ENCODE measurements at places on chromosomes 13 and 19.

DNA sequence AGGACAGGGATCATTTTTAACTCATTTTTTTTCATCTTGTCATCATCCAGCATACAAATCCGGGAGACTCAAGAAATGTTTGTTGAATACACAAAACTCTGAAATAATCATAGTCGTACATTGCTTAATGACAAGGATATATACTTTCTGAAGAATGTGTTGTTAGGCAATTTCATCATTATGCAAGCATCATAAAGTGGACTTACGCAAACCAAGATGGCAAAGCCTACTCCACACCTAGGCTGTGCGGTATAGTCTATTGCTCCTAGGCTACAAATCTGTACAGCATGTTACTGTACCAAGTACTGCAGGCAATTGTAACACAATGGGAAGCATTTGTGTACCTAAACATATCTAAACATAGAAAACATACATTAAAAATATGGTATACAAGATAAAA, 264.1 kb downstream of the TSHZ3 start:
- no peaks in the 10 kb centered on the region for H3K36me3 ChIP-seq
- no peak for DNase-seq
- no peaks in the 10 kb centered on the region for H3K4me1 ChIP-seq
- no peaks in the 10 kb centered on the region for H3K27me3 ChIP-seq
- no peak overlapping the region for H3K4me3 ChIP-seq

GRCh38 chr19:53467485-53468262, at the start of gene ZNF813:
Gene ZNF813 (plus strand): TSS chr19:53467733. CDS start chr19:53483823, 16,090 bp downstream.
- peak; percentile 94 for DNase-seq
- H3K36me3 ChIP-seq = no peaks in the 10 kb centered on the region
- H3K4me3 ChIP-seq = peak within 1 kb of the TSS; percentile 74
- peaks cover 15% of the 10 kb centered on the region for H3K4me1 ChIP-seq
- no peaks in the 10 kb centered on the region for H3K27me3 ChIP-seq

DNA sequence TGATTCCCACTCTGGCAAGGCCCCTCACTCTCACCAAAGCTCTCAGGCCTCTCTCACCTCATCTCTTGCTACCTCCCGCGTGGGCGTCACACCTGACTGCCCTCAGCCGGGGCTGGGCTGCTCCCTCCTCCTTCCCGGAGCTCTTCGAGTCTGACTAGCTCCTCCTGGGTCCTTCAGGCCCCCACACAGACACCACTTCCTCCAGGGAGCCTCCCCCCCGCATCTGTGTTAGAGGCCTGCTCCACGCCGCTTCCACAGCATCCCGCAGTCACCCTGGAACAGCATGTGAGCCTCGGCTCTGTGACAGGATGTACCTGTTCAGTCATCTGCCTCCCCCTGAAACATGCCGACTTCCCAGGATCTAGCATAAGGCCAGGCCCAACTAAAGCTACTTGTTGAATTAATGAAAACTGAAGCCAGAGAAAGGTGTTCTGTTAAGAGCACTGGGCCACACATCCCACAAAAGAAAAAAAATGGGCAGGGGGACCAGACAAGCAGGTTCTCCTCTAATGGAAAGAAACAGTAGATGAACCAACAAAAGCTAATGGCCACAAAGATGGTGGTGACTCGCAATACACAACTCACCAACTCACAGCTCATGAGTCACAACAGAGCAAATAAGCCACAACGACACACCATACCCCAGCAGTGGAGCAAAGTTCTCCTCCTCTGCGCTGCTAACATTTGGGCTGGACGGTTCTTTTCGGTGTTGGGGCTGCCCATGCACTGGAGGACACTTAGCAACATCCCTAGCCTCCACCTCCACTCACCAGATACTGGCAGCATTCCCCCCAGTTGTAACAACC, 3.0 kb downstream of the PPP6R1 start:
- no peaks in the 10 kb centered on the region for H3K27me3 ChIP-seq
- H3K27ac ChIP-seq = peak overlapping the region; percentile 91
- peak overlapping the region; percentile 76 for H3K4me3 ChIP-seq
- H3K36me3 ChIP-seq = no peaks in the 10 kb centered on the region

DNA sequence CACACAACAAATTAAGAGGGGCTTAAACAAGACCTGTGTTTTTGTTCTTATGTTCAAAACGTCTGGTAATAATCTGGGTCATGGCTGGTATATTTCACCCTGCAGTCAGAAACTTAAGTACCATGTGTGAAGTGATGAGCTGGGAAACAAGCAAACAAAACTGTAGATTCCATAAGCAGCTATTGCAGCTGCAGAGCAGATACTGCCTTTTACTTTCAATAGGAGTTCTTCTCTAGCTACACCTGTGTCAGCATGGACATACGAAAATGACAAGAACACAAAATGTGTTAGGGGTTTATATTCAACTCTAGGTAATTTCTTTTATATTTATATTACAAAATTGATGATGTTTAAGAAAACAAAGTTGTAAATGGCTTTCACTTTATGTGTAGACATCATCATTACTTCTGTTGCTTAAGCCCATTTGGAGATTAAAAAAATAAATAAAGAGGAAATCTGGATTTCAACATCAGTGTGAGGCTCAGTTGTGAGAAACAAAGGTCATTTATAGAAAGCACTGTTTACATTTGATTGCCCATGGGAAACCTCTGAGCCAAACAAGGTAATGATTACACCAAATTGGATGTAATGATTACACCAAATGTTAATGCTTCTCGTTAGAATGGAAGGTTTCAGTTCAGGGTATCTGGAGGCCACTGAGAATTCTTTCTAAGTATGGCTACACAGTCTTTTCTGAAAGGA, 451.0 kb upstream of the SLC10A2 start:
- no peak for DNase-seq
- no peak overlapping the region for H3K27ac ChIP-seq
- H3K4me1 ChIP-seq = no peaks in the 10 kb centered on the region
- H3K27me3 ChIP-seq = no peaks in the 10 kb centered on the region
- no peak overlapping the region for H3K4me3 ChIP-seq

DNA sequence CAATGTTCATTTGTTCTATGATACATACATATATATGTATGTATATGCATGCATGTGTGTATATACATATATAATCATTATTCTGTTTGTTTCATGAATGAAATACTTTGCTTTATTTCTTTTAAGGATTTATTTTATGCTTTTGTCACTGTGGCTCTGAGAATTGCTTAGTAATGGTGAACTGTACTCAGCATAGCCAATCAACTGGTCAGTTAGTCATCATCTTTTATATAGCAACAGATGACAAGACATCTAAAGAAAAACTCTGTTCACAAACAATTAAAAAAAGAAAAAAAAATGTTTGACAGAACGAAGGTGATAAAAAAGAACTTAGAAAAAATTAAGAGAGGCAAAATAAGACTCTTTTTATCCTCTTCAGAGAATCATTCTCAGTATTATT, 1440.3 kb downstream of the PCDH9 start:
- H3K27me3 ChIP-seq = no peaks in the 10 kb centered on the region
- H3K27ac ChIP-seq = no peak overlapping the region
- no peaks in the 10 kb centered on the region for H3K36me3 ChIP-seq
- no peak for DNase-seq
- no peak overlapping the region for H3K4me3 ChIP-seq

Measured in CD4-positive, alpha-beta T cell (primary cell).